Activated CD4-positive, alpha-beta T cell treated with anti-CD3 and anti-CD28 coated beads, Interleukin-2, amount 50 U/mL, for 48 hours (primary cell): ENCODE measurements at places on chromosomes 1 and 21.

DNA sequence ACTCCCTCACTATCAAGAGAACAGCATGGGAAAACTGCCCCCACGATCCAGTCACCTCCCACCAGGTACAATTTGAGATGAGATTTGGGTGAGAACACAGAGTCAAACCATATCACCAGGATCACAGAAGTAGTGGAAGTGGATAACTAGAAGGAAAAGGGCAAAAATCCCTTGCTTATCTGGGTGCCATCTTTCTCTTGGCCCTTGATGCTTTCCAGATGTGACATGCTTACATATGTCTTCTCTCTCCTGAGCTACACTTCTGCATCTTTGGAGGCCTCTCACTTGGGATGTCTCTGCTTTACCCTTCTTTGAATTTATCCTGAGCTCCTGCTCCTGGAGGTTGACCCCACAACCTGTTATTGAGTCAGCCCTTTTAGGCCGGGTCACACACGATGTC, 57.6 kb upstream of the APOBEC4 start:
- DNase-seq = no peak

DNA sequence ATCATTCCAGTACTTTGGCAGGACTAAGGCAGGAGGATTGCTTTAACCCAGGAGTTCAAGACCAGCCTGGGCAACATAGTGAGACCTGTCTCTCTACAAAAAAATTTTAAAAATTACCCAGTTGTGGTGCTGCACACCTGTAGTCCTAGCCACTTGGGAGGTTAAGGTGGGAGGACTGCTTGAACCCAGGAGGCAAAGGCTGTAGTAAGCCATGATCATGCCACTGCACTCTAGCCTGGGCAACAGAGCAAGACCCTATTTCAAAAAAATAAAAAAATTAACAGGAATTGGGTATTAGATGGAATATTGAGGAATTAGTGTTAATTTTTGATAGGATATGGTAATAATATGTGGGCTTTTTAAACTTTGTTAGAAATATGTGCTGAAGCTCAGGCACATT, 16.8 kb downstream of the TAF13 start:
- no peak for DNase-seq

GRCh38 chr1:163697137-163697536, 375.4 kb downstream of the NUF2 start:
- DNase-seq = no peak

GRCh38 chr1:73343947-73344346, 854.0 kb downstream of the LRRIQ3 start:
- no peak for DNase-seq

- DNase-seq = no peak
Measured at GRCh38 chr1:30683699-30684098, 39.7 kb downstream of the MATN1 start.

DNA sequence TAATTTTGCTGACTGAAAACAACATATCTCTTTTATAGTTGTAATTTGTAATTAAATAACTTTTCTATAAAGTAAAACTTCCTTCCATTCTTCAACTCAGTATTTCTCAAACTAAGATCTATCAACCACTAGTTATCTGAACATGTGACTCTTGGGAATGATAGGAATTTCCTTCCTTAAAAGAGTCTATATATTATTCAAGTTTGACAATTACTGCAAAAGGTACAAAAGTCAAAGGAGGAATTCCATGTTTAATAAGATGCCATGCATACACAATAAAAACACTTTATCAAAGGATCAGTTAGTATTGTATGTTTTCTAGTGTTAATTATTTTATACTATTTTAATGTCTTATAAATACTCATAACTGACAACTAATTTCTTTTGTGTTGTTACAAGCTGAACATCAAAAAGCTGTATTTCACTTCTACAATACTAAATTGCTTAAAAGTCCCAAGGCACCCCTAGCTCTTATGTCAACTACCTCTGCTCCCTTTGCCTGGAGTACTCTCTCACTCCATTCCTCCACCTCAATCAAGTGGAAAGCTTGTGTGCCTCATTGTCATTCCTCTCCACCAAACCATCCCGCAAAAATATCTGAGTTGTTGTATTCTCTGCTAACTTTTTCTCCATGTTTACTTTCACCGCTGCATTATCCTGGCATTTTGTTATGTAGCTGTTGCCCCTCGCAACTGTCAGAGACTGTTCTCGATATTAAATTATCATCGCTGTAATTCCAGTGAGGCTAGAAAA, 67.9 kb downstream of the SLC44A5 start:
- DNase-seq = no peak

DNA sequence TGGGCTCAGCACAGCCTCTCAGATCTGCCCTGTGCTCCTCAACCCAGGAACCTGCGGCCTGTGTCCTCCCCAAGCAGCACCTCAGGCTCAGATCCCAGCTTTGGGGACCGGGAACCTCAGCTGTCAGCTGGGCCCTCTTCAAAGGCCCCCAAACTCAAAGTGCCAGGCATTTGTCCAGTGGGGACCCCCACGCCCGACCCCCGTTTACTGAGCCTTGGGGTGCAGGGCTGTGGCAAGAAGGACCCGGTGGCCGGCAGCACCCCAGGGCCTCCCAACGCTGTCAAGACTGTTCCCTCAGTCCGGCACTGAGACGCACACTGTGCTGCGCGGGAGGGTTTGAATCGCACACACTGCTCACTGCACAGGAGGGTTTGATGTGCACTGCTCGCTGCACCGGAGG, 35.0 kb downstream of the MORN1 start:
- DNase-seq = no peak

GRCh38 chr21:17044696-17045095, 468.1 kb upstream of the CXADR start:
- DNase-seq = no peak

DNA sequence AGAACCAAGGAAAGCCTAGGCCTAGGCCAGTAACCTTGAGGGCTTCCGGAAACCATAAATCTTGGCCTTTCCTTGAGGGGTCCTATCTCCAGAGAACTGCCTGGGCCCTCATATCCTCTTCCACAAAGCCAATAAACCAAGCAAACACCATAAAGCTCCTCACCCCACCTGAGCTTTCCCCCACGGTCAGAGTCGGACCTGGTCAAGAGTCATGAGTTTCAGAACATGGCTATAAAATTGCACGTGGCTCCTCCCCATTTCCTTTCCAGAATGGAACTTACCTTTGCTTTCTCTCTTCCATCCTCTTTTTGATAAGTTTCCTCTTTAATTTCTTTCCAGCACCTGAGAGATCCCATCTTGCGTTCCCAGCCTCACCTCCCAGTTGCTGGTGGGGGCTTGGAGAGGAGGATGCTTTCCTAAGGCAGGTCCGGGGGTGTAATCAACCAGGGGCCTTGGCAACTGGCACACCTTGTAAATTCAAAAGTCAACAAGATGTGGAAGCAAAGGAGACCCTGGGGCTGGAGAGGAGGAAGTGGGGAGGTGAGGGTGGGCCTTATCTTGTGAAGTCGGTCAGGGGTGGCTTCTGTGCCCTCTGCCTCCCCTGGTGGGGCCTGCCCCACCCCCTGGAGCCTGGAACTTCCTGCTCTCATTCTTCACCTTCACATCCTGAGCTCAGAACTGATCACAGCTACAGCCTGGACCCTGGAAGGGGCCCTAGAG, 259.9 kb downstream of the FOXD2 start:
- DNase-seq = no peak

DNA sequence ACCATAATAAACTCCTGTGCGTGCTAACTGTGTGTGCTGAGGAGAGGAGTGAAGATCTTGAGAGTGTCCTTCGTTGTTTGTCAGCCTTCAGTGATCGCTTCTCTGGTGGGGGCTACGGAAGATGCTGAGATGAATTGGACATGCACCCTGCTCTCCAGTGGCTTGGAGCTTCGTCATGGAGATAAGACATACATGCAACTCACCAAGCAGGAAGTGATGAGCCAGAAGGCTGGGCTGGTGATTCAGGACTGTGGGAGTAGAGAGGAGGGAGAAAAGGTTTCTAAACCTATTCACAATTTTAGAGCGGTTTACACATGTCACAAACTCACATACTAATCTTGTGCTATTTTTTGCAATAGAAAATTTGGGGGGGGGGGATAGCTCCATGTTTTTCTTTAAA, 128.9 kb upstream of the ADAR start:
- DNase-seq = peak; percentile 62

- no peak for DNase-seq
Measured at GRCh38 chr21:25330266-25330665, 277.0 kb downstream of the MRPL39 start.

- no peak for DNase-seq
Measured at GRCh38 chr1:9842781-9843575, 19.2 kb upstream of the CLSTN1 start.

- DNase-seq = no peak
Measured at GRCh38 chr1:26544126-26544525, 14.6 kb downstream of the RPS6KA1 start.

DNA sequence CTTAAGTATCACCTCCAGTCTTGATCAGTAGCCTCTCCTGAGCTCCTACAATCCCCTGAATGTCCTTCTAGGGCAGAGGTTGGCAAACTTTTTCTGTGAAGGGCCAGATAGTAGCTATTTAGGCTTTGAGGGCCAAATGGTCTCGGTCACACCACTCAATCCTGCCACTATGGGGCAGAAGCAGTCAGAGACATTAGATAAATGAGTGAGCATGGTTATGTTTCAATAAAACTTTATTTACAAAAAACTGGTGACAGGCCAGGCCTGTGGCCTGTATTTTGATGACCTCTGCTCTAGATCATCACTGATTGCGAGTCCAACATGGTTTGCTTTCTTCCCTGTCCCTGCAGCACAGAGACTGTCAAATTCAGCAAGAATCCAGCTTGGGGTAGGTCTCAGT, 36.3 kb downstream of the LRP8 start:
- no peak for DNase-seq
